Stimulated activated CD8-positive, alpha-beta memory T cell treated with anti-CD3 and anti-CD28 coated beads, Interleukin-4, amount 100 ng/mL, for 4 hours (primary cell): ENCODE measurements at places on chromosomes 3 and 15.

DNA sequence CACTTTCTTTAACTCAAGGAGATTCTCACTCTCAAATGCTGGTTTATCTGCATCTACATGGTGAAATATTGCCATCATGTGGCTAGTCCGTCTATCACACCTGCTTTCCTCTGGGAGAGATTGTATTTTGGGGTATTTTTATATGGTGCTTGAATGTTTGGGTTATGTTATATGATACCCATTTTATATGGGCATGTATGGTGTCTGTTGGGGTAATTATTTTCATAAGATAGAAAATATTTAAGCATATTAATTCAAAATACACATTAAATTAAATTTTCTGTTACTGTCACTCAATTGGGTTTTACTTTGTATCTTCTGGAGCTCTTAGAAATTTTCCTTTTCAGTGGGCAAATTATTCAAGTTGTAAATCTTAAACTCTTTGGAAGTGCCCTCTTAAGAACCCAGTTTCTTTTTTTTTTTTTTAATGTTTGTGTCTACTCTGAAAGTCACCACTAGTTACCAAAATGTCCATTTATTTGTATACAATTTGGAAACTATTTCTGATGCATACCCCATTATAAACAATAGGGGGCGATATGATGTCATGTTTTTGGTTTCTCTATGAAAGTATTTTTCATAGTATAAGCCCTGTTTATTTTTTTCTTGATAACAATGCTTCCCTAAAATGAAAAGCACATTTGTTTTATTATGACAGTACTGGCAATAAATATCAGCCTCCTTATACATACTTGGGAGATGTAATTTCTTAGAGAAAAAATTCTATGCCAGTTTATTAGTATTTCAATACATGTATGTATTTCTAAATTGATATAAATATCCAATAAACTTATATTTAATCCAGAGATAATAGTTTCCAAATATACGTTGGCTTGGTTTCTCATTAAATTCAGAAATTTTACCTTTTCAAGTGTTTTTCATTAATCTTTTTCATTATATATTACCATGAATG is 36.1 kb upstream of the PLSCR5 start:
- no peak for DNase-seq

- no peak for DNase-seq
These were observed 1.6 kb upstream of the UBA3 start for GRCh38 chr3:69081583-69082262.

- no peak for DNase-seq
These were observed 46.3 kb downstream of the ZIC4 start for GRCh38 chr3:147360051-147360439.

- no peak for DNase-seq
These were observed 23.5 kb downstream of the ROBO2 start for GRCh38 chr3:77063423-77063822.

GRCh38 chr3:5292512-5292911 is 105.0 kb downstream of the EDEM1 start:
- DNase-seq, result no peak

- DNase-seq, result no peak
These were observed 854 bp upstream of the COL8A1 start for GRCh38 chr3:99637368-99638111.

DNA sequence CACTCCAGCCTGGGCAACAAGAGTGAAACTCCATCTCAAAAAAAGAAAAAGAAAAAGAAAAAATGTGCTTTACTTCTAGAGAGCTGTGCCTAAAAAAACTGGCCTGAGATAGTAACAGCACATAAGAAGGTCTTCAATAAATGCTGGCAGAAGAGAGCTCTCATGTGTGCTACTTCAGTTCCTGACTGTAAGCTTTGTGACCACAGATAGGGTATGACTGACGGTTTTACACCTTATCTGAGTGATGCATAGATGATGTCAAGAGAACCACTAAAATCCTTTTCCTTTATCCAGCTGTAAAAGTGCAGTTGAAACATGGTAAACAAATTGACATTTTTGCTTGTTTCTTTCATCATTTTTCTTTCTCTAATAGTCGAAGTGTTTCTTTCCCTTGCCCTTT is 127.9 kb downstream of the C3orf70 start:
- no peak for DNase-seq

DNA sequence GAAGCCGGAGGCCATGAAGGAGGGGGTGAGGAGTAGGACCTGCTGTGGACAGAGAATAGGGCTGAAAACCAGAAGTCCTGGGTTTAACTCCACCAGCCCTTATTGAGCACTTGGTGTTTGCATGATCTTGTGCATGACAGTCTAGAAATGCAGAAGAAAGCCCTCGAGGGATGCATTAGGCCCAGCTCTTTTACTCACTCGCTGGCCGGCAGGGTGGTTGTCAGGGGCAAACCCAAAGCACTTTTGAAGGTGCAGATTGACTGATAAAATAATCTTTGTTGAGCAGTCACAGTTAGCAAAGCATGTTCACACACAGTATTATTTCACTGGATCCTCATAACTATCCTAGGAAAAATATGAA is 55.3 kb downstream of the CORO2B start:
- no peak for DNase-seq

- DNase-seq, result no peak
These were observed 411.1 kb upstream of the RGMA start for GRCh38 chr15:93500155-93500554.

DNA sequence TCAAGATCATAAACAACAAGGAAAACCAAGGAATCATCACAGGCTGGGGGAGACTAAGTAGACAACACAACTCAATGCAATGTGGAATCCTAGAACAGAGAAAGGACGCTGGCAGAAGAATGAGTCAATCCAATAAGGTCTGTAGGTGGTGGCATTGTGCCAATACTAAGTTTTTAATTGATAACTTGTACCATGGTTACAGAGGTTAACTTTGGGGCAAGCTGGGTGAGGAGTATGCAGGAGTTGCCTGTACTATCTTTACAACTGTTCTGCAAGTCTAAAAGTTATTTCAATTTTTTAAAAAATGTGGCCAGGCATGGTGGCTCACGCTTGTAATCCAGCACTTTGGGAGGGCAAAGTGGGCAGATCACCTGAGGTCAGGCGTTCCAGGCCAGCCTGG is 46.2 kb downstream of the RORA start:
- no peak for DNase-seq

DNA sequence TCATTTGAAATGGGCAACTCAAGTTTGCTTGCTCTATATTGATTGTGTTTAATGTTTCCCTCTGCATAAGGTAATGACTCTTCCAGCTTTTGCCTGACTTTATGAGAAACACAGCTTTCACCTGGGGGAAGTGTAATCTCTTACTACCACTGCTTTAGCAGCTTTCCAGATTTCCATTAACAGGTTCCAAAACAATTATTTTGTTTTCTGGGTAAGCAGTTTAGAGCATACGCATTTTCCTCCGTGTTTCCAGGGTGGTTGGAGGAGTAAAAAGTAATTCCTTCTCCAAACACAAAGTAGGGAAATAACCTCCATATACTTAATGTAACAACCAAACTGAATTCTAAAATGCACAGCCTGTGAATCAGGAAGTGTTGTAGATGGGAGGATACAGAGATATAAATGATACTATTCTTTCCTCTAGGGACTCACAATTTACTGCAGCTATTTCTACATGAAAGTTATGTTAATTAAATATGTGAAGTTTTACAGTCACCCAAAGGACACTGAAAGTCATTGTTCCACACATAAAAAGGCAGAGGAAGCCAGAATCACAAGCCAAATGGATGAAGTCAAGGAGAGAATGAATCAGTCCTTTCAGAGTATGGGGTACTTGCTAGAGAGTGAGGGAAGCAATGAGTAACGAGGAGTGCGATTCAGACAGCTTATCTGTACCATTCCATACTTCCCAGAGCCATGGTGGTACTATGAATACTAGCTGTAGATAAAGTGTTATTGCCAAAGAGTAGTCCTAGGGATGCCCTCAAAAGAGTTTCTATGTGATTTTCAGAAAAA is 16.6 kb downstream of the ST3GAL6 start:
- no peak for DNase-seq

- no peak for DNase-seq
These were observed 175.6 kb upstream of the MLF1 start for GRCh38 chr3:158395421-158395820.

DNA sequence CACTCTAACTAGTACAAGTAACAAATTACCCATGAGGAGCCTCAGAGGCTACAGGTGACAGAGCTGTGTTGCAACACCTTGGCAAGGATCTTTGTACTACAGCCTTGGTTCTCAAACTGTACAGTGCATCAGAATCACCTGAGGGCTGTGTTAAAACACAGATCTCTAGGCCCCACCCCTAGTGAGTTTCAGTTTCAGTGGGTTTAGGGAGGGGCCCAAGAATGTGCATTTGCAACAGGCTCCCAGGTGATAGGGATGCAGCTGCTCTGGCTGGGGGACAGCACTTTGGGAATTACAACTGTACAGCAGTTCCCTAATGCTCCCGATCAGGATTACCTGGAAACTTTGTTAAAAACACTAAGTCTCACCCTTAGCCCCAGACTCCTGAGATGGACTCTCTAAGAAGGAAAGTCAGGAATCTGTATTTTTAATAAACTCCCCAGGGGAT is 66.1 kb upstream of the NR2F2 start:
- DNase-seq, result no peak

GRCh38 chr3:57110798-57111197 is 50.3 kb downstream of the SPATA12 start:
- no peak for DNase-seq

GRCh38 chr3:71536376-71536965 is 47.1 kb downstream of the FOXP1 start:
- DNase-seq, result no peak

GRCh38 chr3:59818033-59818918 is 768.5 kb upstream of the CFAP20DC start:
- no peak for DNase-seq

DNA sequence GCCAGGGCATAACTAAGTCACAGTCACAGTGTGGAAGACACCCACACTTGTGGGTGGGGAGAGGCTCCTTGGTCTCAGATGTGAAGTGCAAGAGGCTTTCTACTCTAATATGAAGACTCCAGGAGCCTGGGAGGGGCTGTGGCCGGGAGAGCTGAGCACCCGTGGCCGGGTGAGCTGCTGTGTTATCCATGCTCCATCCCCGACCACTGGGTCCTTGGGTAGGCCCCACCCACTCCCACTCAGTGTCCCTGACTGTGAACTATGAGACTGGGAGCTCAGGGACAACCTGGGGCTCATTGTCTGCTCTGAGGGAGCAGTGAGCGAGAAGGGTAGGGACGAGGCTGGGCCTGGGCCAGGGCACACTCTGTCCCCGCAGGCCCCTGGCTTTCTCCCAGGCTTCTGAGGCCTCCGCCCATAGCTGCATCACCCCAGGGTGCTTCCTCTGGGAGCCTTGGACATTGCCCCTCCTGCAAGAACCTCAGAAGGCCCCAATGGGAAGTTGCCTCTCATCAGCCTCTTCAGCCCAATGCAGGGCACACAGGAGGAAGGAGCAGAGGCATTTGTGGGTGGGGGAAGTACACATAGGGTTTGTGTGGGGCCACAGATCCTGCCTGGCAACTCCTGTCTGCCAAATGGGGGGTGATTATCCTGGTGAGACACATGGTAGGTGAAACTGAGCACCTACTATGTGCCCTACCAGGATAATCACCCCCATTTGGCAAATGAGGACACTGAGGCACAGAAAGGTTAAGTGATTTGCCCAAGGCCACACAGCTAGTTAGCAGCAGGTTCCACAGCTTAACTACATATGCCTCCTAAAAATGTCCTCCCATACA is 2.4 kb downstream of the ANPEP start:
- no peak for DNase-seq

DNA sequence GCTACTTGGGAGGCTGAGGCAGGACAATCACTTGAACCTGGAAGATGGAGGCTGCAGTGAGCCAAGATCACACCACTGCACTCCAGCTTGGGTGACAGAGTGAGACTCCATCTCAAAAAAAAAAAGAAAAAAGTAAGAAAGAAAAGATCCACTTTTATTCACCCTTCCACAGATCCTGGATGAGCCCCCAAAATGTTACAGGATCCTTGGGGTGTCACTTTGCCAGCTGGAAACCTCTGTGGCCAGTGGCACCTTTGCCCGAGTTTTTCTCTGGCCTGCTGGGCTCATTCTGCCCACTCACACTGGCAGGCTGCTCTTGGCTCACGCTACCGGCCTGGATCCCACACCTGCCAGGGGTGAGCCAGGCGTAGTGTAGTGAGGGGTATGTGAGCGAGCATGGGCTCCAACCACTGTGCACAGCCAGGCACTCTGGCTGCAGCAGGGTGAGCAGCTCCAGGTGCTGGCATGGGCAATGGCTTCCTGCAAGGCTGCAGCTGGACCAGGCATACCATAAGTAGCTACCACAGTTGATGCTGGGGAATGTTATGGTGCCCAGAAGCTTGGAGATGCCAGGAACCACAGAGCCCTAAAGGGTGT is 57.8 kb upstream of the C15orf39 start:
- DNase-seq, result no peak

- no peak for DNase-seq
These were observed 33.3 kb downstream of the CA12 start for GRCh38 chr15:63348392-63348791.

DNA sequence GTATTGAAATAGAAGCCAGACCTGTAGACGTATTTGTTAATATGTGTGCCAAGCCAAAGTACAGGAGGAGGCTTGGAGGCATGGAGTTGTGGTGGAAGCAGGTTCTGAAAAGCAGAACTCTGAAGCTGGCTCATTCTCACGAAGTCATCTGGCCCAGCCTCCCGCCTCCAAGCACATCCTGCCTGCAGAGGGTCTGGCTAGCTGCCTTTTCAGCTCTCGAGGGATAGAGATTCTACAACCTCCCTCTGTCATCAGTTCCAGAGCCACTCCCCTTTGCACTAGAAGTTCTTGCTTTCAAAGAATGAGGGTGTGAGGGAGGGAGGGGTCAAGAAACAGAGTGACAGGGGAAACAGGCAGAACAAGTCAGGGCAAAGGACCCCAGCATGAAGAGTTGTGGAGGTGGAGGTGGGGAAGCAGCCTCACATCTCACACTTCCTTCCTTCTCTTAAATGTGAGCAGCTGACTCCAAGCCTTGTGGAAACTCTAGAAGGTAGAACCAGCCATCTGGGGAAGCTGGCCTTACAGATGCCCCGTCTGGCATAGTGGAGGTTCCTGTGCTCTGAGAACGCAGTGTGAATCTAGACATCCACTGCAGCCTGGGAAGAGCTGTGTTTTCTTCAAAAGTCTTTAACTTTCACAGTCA is 95.3 kb downstream of the SLC49A4 start:
- DNase-seq, result no peak

DNA sequence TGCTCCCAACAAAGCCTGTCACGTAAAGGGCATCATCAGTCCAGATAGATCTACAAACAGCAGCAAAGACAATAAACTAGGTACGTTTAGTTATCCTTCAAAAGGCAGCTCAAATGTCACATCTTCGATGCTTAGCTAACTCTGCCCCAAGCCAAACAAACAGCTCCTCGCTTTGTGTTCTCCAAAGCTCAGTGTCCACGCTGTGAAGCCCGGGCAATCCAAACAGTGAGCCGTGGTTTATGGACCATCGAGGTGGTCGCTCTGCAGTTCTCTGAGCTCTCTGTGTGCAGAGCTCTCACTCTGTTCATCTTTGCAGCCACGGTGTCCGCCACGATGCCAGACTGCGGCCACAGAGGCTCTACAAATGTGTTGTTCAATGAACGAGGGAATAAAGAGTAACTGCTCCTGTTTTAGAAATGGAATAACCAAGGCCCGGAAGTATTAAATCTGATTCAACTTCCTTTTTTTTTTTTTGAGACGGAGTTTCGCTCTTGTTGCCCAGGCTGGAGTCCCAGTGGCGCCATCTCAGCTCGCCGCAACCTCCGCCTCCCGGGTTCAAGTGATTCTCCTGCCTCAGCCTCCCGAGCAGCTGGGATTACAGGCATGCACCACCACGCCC is 117.2 kb upstream of the FAM174B start:
- no peak for DNase-seq
